ENCODE measurements at places on chromosomes 12 and 14.

GRCh38 chr14:55418411-55418810 lies 6.8 kb upstream of the ATG14 start:
- no peak for DNase-seq

DNA sequence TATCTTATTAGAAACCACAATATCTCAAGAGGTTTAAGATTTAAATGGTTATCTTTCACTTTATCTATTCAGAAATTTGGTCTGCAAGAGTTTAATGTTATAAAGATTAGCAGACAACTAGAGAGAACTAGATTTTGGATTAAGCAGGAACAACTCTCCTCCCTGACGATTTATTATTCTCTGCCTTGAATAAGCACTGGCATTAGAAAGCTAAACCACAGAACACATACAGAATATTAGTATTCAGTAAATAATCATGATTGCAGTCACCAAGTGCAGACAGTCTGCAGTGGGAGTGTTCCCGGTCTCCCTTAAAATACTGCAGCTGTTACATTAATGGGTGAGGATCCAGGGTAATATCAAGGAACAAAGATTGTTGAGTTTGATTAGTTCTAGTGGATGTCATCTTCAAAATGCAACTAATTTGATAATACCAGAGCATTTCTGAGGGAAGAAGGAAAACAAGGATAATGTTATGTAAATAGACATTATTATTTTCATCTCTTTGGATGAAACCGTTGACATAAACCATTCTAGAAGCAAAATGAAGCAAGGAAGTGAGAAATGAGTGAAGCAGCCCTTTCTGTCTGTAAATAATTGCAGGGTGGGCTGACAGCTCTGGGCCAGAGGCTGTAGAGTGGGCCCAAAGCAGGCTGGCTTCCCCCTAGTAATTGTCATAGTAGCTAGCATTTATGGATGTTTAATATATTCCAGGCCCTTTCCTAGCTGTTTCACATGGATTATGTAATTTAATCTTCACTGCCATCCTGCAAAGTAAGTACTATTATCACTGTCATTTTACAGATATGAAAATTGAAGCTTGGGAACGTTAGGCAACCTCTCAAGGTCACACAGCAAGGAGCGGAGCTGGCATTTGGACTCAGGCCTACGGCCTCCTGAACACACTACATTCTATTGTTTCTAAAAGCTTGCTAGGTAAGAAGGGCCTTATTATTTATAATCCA lies 79.4 kb downstream of the DYRK2 start:
- DNase-seq, result no peak

DNA sequence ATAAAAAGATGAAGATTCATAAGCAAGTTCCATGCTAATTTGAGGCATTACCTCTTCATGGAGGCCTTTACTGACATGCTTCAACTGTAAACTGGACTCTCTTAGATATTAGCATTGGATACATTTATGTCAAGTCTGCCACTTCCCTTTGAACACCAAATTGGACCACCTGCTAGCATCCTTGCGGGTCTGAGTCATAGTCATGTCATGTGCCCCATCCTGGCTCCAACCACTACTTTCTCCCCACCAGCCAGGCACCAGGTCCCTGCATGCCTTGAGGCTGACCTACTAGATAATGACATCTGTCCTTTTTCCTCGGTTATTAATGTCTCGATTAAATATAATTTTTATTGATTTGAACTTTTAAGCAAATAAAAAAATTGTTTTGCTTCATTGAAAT lies 32.9 kb upstream of the EEA1 start:
- DNase-seq, result no peak

GRCh38 chr12:122215771-122216170 lies 10.1 kb downstream of the DIABLO start:
- DNase-seq, result no peak

- no peak for DNase-seq
Measured at GRCh38 chr12:124496584-124496983, 70.8 kb downstream of the NCOR2 start.

- no peak for DNase-seq
Measured at GRCh38 chr12:49929581-49929980, 21.0 kb upstream of the AQP2 start.

DNA sequence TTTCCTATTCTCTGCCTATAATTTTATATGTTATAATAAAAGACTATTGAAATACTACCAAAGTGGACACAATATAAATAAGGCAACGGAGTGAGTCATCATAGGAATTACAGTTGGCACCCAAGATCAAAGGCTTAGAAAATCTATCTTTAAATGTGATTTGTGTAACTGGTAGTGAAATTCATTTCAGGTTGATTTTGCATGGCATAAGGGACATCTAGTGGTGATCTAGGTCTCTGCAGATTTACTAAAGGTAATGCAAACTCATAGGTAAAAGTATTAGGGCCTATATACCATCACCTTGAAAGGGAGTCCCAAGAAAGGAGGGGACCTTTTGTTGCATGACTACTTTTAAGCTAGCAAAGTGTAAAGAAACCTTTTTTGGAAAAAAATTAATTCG lies 527.2 kb downstream of the NRXN3 start:
- no peak for DNase-seq

DNA sequence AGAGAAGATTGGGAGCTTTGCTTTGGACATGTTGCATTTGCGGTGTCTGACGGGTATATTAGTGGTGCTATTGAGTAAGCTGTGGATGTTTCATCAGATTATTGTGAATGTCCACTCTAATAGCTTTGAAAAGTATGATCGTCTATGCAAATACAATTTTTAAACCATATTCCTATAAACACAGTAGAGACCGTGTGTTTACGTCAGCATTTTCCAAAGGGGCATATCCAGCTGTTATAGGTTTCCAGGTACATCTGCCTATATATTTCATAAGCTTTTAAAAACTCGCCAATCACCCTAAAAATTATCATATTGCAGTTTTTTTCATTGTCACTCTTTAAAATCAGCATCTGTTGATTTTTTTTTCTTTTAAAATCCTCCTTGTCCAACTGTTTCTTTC lies 91.7 kb downstream of the NKX2-1 start:
- DNase-seq, result no peak

DNA sequence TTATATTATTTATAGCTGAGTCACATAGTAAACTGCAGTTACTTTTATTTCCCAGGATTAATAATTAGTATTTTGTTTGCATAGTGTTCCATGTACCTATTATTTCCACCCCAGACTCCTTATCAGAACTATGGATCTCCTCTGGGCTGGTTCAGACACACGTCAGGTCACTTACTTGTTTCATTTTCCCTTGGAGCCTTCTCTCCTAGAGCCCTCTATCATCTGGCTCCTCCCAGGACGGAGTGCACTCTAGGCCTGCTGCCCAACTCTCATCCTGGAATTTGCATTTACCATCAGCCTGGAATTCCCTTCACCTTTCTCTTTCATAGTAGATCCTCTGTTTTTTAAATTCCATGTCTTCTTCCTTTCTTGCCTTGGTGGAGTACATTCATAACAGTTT lies 28.5 kb upstream of the GALNT16 start:
- DNase-seq, result no peak

- no peak for DNase-seq
Measured at GRCh38 chr12:5047094-5047493, 3.4 kb downstream of the KCNA5 start.

DNA sequence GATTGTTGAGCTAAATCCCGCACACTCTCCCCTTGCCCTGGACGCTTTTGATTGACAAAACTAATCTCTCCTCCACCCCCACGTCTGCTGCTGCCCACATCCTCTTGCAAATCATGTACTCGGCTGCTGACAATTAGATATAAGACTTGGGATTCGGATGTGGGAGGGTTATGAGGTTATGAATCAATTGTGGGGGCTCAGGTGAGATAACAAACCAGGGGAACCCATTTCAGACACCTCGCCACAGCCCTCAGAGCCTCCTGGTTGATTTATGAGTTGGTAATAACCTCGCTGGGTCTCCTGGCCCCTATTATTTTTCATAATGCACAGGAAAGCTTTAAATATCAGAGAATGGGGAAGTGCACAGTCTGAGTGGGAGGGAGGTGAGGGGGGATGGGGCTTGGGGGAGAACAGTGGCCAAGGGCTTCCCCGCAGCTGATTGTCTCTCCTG lies 449.9 kb downstream of the DPF3 start:
- DNase-seq, result peak; percentile 51
